ENCODE measurements at places on chromosomes 6 and 20. TPM values are rescaled to one million over a fixed set of nuclear protein-coding genes. Genes with fewer than 3 reads are reported as not detected.

Gene OTOR
- total RNA-seq: not detected

Gene NAPB
- 13.1 TPM for total RNA-seq

Gene NRM
- 13.1 TPM for total RNA-seq

Gene SLPI
- not detected for total RNA-seq

Gene TMEM74B
- total RNA-seq: 0.79 TPM

Gene PRSS16
- total RNA-seq: not detected

Gene STMN3
- total RNA-seq: 6.1 TPM

Gene CNKSR3
- total RNA-seq: 9.1 TPM

Gene TPD52L1
- total RNA-seq: 4.3 TPM

Gene SLC22A7
- total RNA-seq: not detected

Gene EPHA7
- 0.40 TPM for total RNA-seq

Gene PDE7B
- 64.5 TPM for total RNA-seq

Gene GNRH2
- total RNA-seq: 0.65 TPM

Gene CST1
- total RNA-seq: 0.27 TPM

Gene CTAGE9
- total RNA-seq: not detected

Gene GUCA1A
- not detected for total RNA-seq

Gene GPR6
- not detected for total RNA-seq

Gene GATA5
- total RNA-seq: 0.40 TPM

Gene MCM9
- total RNA-seq: 15.9 TPM

Gene HLA-DOB
- total RNA-seq: not detected

Gene KIF16B
- total RNA-seq: 9.4 TPM

Gene GHRH
- total RNA-seq: not detected

Gene RBPJL
- not detected for total RNA-seq

Gene KCNG1
- 1.5 TPM for total RNA-seq
